ENCODE measurements at places on chromosomes 16 and 17.

DNA sequence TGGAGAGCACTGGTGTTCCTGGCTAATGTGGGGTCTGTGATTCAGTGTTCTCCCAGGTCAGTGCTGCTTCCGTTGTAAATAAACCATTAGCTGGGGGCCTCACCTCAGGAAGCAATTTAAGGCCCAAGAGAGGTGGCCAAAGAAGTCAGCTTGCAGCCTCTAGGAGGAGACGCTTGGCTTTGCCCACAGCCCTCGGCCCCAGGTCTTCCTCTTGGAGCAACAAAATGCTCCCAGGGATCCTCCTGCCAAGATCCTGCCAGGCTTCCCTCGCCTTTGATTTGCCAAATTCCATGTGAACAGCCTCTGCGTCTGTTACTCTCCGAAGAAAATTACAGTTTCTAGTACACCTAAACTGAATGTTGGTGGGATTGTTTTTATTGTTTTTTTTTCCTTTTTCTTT, 62.4 kb upstream of the TBX2 start:
- DNase-seq = no peak

GRCh38 chr17:6780001-6780400, 4.0 kb downstream of the FBXO39 start:
- DNase-seq = no peak

DNA sequence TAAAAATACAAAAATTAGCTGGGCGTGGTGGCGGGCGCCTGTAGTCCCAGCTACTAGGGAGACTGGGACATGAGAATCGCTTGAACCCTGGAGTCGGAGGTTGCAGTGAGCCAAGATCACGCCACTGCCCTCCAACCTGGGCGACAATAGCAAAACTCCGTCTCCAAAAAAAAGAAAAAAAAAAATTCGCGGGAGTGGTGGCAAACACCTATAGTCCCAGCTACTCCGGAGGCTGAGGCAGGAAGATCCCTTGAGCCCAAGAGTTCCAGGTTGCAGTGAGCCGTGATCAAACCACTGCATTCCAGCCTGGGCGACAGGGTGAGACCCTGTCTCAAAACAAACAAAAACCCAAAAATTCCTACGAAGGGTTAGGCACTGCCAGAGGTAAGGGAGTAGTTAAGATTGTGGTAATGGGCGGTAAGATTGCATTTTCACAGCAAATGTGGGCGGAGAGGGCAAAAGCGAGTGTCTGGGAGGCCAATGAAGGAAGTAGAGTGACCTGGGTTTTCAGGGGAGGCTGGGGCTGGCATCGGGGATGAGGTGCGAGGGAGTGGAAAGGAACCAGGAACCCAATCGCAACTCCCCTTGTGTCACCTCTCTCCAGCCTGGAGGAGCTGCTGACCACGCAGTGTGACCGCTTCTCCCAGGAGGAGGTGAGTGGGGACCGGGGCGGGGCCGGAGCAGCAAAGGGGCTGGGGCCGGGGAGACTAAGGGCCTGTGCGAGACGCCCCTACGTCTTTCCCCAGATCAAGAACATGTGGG, 2.6 kb downstream of the MYL11 start:
- DNase-seq = no peak

GRCh38 chr16:81940781-81941560, 70.3 kb downstream of the SDR42E1 start:
- no peak for DNase-seq

GRCh38 chr16:54290833-54291655, 4.5 kb upstream of the IRX3 start:
- DNase-seq = no peak
